Fibroblast of the aortic adventitia (primary cell): ENCODE measurements at places on chromosomes 7 and 10. TPM values are rescaled to one million over a fixed set of nuclear protein-coding genes. Genes with fewer than 3 reads are reported as not detected.

The CUL1 gene
- total RNA-seq, result 19.8 and 49.0 TPM in 2 replicates

The DGKI gene
- 2.0 and 4.7 TPM in 2 replicates for total RNA-seq

The SPOCK2 gene
- 0.36 and 0.98 TPM in 2 replicates for total RNA-seq

The NOS3 gene
- total RNA-seq, result 0.36 and 4.6 TPM in 2 replicates

The CCZ1B gene
- 45.6 and 114 TPM in 2 replicates for total RNA-seq

The EVX1 gene
- not detected in 2 replicates for total RNA-seq

The EPHB4 gene
- total RNA-seq, result 24.9 and 37.9 TPM in 2 replicates

The CYP3A4 gene
- not detected in 2 replicates for total RNA-seq

The SH2D4B gene
- total RNA-seq, result not detected in 2 replicates

The HOXA7 gene
- total RNA-seq, result not detected in 2 replicates

The RBP3 gene
- total RNA-seq, result not detected in 2 replicates

The IRF5 gene
- not detected in 2 replicates for total RNA-seq

The CABCOCO1 gene
- 3.4 and 6.2 TPM in 2 replicates for total RNA-seq

The PON1 gene
- not detected in 2 replicates for total RNA-seq

The OR13A1 gene
- not detected in 2 replicates for total RNA-seq

The NEUROG3 gene
- not detected in 2 replicates for total RNA-seq

The IMPDH1 gene
- total RNA-seq, result 22.3 and 37.2 TPM in 2 replicates

The AKR1C8 gene
- total RNA-seq, result not detected in 2 replicates

The RPEL1 gene
- under 0.01 and 0.82 TPM in 2 replicates for total RNA-seq

The OR2A12 gene
- not detected in 2 replicates for total RNA-seq

The CRHR2 gene
- not detected in 2 replicates for total RNA-seq

The RAB18 gene
- total RNA-seq, result 48.5 and 114 TPM in 2 replicates

The CCL24 gene
- total RNA-seq, result not detected in 2 replicates

The NSUN6 gene
- 12.3 and 23.4 TPM in 2 replicates for total RNA-seq

The UPF2 gene
- 18.3 and 25.5 TPM in 2 replicates for total RNA-seq

The PDZD8 gene
- 24.2 and 42.2 TPM in 2 replicates for total RNA-seq

The PNLIPRP3 gene
- total RNA-seq, result not detected in 2 replicates

The POMZP3 gene
- total RNA-seq, result 7.7 and 9.6 TPM in 2 replicates

The SFRP5 gene
- total RNA-seq, result not detected in 2 replicates

The EBLN1 gene
- total RNA-seq, result not detected in 2 replicates

The SEMA3D gene
- total RNA-seq, result 27.1 and 51.2 TPM in 2 replicates

The CAMK2B gene
- 6.4 TPM in 1 of 2 replicates, not detected in the other for total RNA-seq

The ST8SIA6 gene
- total RNA-seq, result 0.09 TPM in 1 of 2 replicates, not detected in the other

The RPS24 gene
- total RNA-seq, result 3,008 and 3,613 TPM in 2 replicates

The TMEM196 gene
- not detected in 2 replicates for total RNA-seq

The MRLN gene
- total RNA-seq, result not detected in 2 replicates

The CASP2 gene
- 18.4 and 19.8 TPM in 2 replicates for total RNA-seq

The TET1 gene
- total RNA-seq, result 3.3 and 9.3 TPM in 2 replicates

The CARD11 gene
- total RNA-seq, result under 0.01 and 0.08 TPM in 2 replicates

The LBX1 gene
- total RNA-seq, result 0.08 TPM in 1 of 2 replicates, not detected in the other

The FAM24B gene
- total RNA-seq, result 3.1 and 4.3 TPM in 2 replicates

The NUPR2 gene
- not detected in 2 replicates for total RNA-seq

The CHN2 gene
- 0.81 and 3.6 TPM in 2 replicates for total RNA-seq

The SFTPA1 gene
- total RNA-seq, result not detected in 2 replicates

The CEP55 gene
- 2.7 and 36.9 TPM in 2 replicates for total RNA-seq

The ZNF107 gene
- total RNA-seq, result 2.9 and 5.6 TPM in 2 replicates

The BCL7B gene
- 23.4 and 34.2 TPM in 2 replicates for total RNA-seq

The PON2 gene
- 30.0 and 52.5 TPM in 2 replicates for total RNA-seq

The WNT8B gene
- total RNA-seq, result not detected in 2 replicates

The NEUROD6 gene
- total RNA-seq, result not detected in 2 replicates

The TMEM236 gene
- total RNA-seq, result 0.09 and 0.16 TPM in 2 replicates

The DPP6 gene
- total RNA-seq, result not detected in 2 replicates
